Islet precursor cell (in vitro differentiated cells): ENCODE measurements at places on chromosomes 3 and 15.

GRCh38 chr3:111669926-111670630, 74.9 kb upstream of the ZBED2 start:
- peak; percentile 88 for DNase-seq

DNA sequence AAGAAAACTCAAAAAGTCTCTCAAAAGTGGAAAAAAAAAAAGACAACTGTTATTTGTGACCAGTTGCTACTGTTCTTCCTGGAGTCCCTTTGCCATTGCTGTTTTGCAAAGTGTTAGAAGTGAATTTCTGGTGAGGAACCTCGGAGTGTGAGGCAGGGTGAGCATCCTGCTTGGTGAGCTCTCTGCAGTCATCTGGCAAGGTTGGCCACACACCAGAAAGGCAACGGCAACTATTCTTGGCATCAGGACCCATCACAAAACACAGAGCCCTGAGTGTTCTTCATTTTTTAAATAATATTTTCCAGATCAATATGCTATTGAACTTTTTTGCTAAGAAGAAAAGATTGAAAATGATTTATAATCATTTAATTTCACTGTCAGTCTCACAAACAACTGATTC, 60.7 kb downstream of the CGNL1 start:
- DNase-seq = no peak

GRCh38 chr15:70438776-70439175, 324.6 kb downstream of the UACA start:
- peak; percentile 59 for DNase-seq

- DNase-seq = no peak
These were observed 104.2 kb downstream of the DGKG start for GRCh38 chr3:186257866-186258265.
